T-cell (primary cell): ENCODE measurements at places on chromosomes 3 and 15.
A peak's percentile ranks its signal among the peaks of the same experiment; 100 is the strongest.

DNA sequence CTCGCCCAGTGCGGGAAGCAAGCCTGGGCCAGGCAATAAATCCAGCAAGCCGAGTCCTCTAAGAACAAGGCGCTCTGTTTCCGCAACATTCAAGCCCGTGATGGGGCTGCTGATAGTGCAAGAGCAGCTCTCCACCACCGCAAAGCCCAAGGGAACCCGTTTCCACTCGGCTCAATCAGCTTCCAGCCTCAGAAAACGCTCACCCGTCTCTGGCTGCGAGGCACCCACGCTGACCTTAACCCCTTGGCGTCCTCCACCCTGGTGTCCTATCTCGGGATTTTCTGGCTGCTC lies 17.8 kb downstream of the SPATA12 start:
- DNase-seq, result peak; percentile 19

DNA sequence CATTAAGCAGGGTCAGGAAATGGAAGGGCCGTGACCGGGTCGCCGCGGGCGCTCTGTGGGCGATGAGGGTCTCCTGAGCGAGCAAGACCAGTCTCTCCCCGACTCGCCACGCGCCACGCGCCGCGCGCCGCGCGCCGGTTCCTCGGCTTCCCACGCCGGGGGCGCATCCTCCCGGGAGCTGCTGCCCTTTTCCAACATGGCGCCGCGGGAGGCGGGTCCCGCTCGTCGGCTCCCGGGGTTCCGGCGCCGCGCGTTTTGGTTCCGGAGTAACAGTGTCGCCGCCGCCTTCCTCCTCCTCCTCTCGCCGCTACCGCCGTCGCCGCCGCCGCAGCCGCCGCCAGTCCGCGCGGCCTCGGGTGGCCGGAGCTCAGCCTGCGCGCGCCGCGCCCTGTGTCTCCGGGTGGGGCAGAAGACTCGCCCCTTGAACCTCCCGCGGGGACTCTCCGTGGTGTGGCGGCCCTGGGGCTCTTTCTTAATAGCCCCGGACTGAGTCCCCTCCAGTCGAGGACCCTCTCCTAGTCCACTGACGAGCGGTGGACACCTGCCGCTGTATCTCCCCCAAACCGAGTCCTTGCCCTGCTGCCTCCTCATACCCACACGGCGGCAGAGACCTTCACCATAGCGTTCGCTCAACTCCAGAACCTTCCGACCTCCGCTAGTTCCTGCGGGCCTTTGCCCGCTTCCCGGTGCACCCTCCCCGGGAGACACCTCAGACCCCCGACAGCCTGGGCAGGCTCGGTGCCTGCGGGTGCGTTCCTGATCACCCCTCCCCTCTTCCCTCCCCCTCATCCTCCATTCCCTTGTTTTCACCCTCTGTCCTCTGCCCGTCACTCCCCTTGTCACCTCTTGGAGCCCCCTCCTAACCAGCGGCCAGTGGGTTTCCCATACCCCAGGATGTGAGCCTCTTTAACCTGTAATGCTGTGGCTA lies at the start of gene MAP2K5:
Gene MAP2K5, plus strand, starts transcription at position 284 of the 928 bp plus-strand sequence. Its CDS starts 633 bp downstream, at position 917.
- peak; percentile 78 for DNase-seq

DNA sequence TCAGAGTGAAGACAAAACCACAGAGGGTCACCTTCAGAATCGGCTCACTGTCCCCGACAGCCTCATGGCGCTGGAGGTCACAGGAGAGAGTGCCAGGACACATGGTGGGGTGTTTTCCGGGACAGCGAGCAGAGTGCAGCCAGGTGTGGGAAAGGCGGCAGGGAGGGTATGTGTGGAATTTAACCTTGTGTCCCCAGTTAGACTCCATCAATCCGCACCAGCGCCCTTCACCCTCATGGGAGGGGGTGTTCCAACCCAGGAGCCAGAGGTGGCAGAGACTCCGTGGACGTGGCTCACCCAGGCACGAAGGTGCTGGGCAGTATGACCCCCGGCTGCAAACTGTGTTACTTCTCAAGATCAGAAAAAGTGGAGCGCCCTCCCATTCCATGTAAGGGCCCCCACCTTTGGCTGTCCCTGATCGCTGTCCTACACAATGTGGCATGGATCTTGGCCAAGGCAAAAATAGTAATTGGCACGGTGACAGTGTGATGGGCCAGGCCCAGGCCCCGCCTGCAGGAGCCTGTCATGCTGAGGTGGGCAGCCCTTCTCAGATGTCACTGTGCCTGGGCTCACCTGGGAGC lies 190.3 kb downstream of the XXYLT1 start:
- no peak for DNase-seq

DNA sequence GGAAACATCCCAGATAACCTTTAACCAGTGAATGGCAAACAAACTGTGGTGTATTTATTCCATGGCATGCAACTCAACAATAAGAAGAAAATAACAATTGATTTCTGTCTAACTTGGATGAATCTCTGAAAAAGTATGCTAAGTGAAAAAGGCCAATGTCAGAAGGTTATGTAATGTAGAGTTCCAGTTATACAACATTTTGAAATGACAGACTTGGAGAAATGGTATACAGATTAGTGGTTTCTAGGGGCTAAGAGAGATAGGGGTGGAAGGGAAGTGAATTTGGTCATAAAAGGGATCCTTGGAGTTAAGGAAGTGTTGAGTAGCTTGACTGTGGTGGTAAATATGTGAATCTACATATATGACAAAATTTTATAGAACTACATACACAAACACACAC lies 269.4 kb upstream of the SUCLG2 start:
- DNase-seq, result no peak

DNA sequence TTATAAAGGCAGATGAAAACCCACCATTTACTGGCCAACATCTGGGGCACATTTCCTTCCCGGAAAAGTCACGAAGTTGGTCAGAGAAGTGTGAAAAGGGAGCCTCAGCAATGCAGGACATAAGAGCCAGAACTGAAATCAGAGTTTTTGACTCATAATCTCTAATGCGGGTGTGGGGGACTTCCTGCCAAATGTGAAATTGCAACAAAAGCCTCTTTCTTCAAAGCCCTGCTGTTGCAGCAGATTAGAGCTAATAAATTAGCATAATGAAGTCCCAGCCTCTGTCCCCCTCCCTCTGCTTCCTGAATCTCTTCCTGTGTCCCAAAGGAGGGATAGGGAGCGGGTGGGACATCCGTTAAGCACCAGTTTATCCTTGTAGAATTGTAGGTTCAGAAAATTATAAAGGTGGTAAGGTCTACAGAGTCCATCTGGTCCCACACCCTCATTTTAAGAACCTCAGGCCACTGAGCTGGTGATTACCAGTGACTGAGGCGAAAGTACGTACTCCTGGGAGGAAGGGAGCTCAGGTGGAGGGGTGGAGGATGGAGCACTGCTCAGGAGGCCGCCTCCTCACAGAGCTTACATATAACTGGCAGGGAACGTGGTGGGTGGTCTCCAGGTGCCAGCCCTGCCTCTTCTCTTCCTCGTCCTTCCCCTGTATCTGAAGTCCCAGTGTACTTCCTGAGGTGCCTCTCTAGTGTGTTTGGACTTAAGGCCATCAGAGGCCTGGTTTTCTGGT lies 35.0 kb downstream of the ST6GAL1 start:
- DNase-seq, result no peak

GRCh38 chr3:138180375-138181029 lies 5.8 kb upstream of the DBR1 start:
- DNase-seq, result peak; percentile 21

DNA sequence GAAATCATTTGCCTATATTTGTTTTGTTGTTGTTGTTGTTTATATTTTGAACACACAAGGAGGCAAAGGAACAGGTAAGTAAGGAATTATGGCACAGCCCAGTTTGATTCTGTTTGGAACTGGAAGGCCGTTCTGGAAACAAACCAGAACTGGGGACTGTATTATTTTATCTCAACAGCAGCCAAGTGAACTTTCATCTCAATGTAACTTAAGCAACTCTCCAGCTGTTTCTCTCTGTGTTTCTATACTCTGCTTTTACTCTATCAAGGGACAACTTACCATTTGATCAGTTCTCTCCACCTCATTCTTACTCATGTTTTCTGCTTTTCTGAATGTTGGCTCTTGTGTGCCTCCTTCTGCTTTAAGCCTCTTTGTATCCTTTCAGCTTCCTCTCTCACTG lies 16.0 kb upstream of the WDR49 start:
- no peak for DNase-seq

- no peak for DNase-seq
Measured at GRCh38 chr3:18901571-18901970, 246.7 kb upstream of the KCNH8 start.

GRCh38 chr15:31228011-31228484 lies 98.6 kb upstream of the KLF13 start:
- no peak for DNase-seq

DNA sequence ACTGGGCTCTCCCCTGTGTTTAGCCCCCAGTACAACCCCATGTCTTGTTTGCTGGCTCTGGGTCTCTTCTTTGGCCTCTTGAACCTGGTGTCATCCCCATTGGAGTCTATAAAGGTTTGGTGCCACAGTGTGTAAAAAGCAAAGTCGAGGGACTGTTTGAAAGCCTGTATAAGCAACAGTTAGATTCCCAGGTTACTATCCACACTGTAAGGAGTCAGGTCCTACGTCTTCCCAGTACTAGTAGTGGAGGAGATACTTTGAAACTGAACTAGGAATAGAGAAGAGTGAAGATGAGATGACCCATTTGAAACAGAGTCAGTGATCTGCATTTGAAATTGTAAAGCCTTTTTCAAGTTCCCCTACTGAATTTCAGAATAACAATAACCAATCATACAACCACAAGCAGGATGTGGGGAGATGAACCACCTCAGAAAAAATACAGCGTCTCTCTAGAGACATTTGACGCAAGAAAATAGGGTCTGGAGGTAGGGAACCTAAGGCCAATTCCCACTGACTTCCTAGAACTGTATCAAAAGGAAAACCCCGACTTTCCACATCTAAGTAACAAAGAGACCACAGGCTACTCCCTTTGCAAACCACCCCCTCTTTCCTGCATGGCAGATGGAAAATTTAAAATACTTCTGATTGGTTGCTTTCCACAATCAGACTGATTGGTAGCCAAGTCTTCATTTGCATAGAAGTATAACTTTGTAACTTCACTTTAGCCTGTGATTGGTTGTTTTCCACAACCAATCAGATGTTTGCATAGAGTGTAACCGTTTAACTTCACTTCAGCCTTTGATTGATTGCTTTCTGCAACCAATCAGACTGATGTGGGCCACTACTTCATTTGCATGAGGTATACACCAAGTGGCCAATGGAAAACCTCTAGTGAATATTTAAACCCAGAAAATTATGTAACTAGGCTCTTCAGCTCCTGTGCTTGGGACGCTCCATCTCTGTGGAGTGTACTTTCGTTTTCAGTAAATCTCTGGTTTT lies 49.9 kb upstream of the NEDD4 start:
- DNase-seq, result peak; percentile 41

DNA sequence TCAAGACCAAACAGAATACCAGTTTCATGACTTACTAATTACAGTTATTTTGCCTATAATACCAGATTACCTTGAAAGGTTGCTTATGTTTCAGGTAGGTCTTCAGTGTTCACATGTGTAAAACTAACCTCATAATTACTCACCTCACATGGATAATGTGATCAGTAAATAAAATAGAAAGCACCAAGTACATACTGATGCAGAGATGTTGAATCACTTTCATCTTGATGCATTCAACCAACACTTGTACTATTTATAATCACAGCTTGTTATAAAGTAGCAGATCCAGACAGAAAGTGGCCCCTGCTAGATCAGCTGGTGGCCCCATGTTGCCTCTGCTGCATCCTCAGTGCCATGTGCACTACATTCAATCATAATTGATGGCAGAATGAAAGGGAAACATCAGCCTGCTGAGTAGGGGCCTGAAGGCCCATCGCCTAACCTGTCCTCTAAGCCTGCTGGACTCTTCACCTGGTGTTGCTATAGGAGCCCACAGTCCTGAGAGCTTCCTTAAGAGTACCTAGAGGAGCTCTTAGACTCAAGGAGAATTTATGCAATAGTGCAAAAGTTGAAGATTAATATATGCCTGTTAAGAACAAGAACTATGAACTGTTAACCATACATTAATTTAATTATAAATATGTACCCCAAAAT lies 154.3 kb downstream of the PLCL2 start:
- DNase-seq, result no peak
